ENCODE measurements at places on chromosomes 6 and 20.

- no peak for DNase-seq
These were observed 154.5 kb downstream of the OTOR start for GRCh38 chr20:16902662-16903061.

DNA sequence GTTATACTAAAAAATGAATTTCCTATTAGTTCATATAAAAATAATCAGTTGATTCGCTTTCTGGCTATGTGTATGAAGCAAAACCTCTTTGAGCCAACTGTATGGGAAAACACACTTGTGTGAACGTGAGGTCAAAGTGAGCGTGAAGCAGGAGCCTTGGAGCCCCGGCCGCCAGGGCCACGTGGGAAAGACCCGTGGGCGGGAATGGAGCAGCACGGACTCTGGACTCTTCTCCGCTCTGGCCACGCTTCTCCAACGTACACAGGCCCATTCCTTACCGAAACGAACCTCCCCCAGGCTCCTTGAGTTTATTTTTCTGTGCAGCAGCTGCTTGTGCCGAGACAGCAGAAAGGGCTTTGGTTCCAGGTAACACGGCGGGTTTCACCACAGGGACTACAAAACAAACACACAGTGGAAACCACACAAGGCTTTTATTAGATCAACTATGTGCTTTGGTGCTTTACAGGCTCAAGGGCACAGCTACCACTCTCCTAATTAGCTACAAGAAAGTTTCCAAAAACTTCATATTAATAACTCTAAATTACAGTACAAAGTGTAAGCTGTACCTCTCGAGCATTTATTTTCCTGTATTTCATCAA, 62.7 kb downstream of the TAF4 start:
- DNase-seq, result no peak

GRCh38 chr6:32188381-32189068, 1.5 kb downstream of the PBX2 start:
- no peak for DNase-seq

DNA sequence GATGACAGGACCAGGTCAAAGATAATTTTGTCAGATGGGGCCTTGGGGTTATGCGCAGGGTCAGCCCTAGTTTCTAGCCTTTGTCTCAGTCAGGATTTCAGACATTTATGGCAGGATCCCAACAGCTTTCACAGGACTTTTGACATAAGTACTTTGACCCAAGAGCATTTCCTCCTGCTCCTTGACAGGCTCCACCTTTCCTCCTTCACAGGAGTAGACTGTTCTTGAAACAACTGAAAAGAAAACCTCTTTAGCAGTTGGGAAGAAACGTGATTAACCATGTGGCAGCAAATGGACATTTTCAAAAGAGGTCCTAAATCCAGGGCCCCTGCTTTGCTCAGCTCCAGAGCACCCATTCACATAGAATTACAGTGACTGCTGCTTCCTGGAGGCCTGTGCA, 120.4 kb upstream of the MAP3K7 start:
- no peak for DNase-seq

- no peak for DNase-seq
These were observed 33.3 kb upstream of the CITED2 start for GRCh38 chr6:139407718-139408222.

GRCh38 chr6:108592371-108593337, 31.9 kb downstream of the FOXO3 start:
- DNase-seq, result no peak

- DNase-seq, result no peak
These were observed 14.4 kb downstream of the ABHD12 start for GRCh38 chr20:25376236-25376635.

- DNase-seq, result no peak
These were observed 1.3 kb upstream of the LRRC1 start for GRCh38 chr6:53793318-53794136.

DNA sequence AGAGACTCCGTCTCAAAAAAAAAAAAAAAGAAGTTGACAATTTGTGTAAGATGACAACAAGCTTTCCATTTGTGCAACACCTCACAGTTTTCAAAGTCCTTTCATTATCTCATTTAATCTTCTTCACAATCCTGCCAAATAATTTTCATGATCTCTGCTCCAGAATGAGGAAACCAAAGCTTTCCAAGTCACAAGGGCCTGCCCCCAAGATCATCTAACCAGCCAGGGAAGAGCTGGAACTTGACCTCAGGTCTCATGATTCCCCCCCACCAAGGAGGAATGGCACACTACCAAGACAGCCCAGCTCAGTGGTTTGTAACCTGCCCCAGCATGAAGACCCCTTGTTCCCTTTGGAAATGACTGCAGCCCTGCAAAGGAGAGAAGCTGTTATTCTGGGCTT, 74.0 kb upstream of the PIM1 start:
- no peak for DNase-seq

GRCh38 chr20:24762791-24763350, 186.2 kb upstream of the CST7 start:
- DNase-seq, result no peak
